HFFc6 (cell line): ENCODE measurements at places on chromosomes 2 and 18. TPM values are rescaled to one million over a fixed set of nuclear protein-coding genes. Genes with fewer than 3 reads are reported as not detected.

- no peak for DNase-seq
Observed at GRCh38 chr18:32773382-32773712, 524 bp upstream of the KLHL14 start.

DNA sequence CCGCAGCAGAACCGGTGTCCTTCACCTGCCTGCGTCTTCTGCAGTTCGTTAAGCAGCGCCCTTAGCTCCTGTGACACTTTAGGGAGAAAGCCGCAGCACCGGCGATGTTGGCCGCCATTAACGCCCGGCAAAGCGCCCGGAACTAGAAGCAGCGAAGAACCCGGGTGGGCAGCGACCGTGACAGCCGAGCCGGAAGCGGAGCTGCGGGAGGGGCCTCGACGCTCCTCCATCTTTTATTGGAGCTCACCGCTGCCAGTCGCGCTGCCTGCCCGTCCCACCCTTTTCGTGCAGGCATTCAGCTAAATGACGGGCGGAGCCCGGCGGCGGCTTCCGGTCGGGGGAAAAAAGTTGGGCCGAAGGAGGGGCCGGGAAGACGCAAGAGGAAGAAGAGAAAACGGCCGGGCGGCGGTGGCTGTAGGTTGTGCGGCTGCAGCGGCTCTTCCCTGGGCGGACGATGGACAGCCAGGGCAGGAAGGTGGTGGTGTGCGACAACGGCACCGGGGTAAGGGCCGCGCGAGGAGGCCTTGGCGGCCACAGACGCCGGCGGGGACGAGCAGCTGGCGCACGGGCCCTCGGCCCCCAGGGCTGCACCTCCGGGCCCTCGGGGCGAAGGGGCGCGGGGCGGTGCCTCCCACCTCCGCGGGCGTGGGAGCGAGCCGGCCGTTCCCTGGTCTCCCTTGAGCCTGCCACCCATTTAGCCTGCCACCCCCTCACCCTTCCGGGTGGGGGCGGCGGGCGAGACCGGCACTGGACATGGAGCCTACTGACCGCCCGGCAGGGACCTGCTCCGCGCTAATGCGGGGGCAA lies at the start of gene ACTR2:
ACTR2 (plus strand) TSS at position 376 of the 807 bp plus-strand sequence; CDS start at position 455, 79 bp downstream.
- DNase-seq, result peak; percentile 97

DNA sequence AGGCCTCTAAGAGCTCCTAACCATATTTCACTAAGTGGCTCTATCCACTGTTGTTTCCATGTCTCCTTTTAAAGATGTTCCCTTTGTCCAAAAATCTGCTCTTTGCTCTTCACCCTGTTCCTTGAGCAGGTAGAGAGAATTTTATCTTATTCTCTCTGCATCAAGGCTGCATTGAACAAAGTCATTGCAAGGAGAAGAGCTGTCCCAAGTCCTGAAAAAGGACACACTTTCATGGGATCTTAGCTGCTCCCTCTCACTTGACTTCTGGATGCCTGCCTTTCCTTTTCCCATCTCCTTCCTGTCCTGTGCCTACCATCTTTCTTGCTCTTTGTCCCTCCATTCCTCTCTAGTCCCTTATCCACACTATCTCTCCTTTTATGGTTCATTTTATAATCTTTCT lies 235.2 kb upstream of the THSD7B start:
- DNase-seq, result no peak

DNA sequence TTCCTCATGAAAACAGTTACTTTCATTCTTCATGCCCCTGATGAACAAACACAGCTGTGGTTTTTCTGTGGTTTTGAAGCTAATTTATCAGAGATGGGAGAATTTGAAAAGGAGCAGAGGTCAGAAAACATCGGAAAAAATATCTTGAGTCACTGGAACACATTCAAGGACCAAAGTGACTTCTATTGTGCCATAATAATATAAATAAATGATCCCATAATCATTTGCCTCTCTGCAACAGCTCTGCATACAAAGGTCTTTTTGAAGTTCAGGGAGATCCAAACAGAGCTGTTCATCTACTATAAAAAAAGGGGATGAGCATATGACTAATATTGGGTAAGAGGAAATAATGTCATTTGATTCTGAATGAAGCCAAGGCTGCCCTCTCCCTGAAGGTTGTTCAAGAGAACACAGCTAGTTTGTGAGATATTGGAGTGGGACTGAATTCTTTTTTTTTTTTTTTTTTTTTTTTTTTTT lies 201.3 kb upstream of the GALNT5 start:
- DNase-seq, result peak; percentile 50

- DNase-seq, result peak; percentile 17
Observed at GRCh38 chr2:135744760-135745314, 3.2 kb downstream of the UBXN4 start.

- no peak for DNase-seq
Observed at GRCh38 chr2:131535526-131535925, 7.8 kb downstream of the CCDC74A start.

IL36RN gene
- total RNA-seq, result not detected in 3 replicates

- DNase-seq, result no peak
Observed at GRCh38 chr18:22789600-22789999, 143.5 kb upstream of the RBBP8 start.

NEB gene
- under 0.01 to 0.03 TPM (median 0.02 TPM) in 3 replicates for total RNA-seq

GNAL gene
- total RNA-seq, result 0.20 TPM in 1 of 2 replicates, not detected in the other

GRCh38 chr2:176079831-176080539 lies 3.8 kb downstream of the EVX2 start:
- peak; percentile 52 for DNase-seq

DNA sequence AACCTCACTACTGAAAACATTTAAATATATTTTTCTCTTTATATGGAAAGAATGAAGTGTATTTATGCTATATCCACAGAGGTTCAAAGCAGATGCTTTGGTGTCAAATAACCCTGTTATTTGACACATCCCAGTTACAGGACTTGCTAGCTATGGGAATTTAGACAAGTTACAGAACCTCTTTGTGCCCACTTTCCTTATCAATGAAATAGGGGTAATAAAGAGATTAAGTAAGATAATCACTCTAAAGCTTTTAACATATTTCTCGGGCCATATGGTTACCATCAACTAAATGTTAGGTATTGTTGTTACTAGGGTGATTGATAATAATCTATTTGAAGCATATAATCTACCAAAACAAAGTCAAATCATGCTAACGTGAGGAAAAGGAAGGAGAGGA lies 1660.6 kb upstream of the NXPH2 start:
- no peak for DNase-seq

DNA sequence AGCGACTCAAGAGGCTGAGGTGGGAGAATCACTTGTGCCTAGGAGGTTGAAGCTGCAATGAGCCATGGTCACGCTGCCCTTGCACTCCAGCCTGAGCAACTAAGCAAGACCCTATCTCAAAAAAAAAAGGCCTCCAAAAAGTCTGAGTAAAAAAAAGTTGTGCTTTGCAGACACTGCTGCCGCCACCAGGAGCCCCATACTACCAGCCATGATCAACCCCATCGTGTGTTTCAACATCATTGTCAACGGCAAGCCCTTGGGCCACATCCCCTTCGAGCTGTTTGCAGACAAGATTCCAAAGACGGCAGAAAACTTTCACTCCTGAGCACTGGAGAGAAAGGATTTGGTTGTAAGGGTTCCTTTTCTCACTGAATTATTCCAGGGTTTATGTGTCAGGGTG lies 137.1 kb downstream of the INO80D start:
- no peak for DNase-seq

DNA sequence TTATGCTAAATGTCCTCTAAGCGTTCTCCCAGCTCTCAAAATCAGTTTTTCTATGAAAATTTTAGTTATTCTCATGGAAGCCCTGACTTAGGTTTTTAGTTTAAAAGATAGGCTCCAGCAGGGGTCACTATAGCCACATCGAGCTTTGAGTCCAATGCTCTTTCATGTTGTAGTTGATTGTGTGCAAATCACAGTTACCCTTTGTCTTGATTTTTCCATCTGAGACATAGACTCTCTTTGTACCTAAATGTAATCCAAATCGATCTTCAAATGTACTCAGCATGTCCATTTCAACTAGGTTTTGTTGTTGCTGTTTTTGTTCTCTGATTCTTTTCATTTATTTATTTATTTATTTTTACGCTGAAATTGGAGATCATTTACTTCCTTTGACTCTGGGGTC lies 26.4 kb upstream of the MSTN start:
- DNase-seq, result peak; percentile 65

DNA sequence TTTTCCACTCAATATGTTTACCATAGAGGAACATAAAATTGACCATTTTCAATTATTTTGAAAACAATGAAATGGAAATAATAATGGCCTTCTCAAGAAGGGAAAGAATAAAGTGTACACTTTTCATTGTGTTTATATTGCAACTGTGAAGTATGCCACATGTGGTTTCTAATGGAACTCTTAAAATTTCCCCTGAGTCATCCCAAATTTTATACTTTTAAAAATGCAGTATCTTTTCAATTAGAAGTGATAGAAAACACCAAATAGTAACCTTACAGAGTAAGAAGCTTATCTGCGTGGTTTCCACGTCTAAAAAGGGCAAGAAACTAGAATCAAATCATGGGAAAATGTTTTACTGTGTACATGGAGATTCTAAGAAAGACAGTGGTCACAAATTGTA lies 70.0 kb downstream of the SCG2 start:
- peak; percentile 23 for DNase-seq

- DNase-seq, result no peak
Observed at GRCh38 chr2:39394516-39394961, 42.5 kb downstream of the MAP4K3 start.

TYMS gene
- total RNA-seq, result 78.6 to 167 TPM (median 125 TPM) in 3 replicates

GAD1 gene
- total RNA-seq, result 0.32 TPM in 1 of 3 replicates, not detected in the others

CYRIA gene
- not detected in 3 replicates for total RNA-seq

DNA sequence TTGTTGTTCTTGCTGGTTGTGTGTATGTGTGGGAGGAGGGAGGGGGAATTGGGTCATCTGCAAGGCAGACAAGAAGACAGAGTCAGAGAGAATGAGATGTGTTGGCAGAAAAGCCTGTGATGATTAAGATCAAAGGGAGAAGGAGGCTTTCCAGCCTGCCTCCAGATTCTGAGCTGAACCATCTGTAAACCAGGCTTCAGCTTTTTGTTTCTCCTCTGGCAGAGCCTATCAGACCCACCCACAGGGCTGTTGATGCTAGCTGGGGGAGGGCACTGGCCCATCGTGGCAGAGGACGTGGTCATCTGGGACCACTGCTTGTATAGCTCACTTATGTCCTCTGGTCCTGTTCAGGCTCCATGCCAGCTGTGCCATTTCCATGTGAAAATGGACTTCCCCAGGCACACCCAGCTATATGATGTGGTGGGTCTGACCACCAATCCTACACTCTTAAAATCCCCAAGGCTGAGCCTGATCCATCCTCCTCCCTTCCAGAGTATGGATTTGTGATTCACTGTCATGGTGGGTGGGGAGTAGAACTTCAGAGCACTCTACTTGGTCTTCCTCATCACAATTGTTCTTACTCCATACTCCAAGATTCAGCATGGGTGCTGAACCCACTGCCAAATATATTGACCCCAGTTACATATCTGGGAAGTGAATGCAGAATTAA lies 27.8 kb upstream of the COL6A3 start:
- peak; percentile 71 for DNase-seq

- no peak for DNase-seq
Observed at GRCh38 chr2:10210336-10210735, 87.8 kb downstream of the RRM2 start.

DNA sequence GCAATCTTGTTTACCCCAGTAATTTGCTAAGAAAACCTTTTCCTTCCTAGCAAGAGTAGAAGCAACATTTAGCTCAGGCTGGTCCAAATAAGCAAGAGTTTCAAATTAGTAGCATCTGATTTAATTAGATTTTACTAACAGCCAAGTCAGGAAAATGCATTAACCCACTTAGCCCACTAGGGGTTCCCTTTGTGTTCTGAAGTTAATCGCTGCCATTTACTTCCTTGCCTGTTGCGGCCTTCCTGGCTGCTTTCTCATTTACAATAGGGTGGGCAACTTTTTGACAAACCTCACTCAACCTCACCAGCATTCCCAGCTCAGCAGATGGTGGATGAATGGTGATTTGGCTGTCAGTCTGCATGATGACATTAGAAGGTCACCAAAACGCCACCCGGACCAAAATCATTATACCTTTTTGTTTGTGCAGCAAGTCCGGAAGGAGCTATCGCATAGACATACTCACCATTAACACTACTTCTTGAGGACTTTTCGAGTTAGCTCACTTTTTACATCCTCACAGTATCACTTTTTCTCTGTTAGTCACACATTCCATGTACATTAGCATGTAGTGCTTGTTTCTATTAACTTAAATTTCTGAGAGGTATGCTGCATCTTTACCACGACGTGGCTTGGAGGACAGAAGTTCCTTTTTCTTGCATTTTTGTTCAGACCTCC lies 101.5 kb upstream of the SETBP1 start:
- peak; percentile 47 for DNase-seq

- no peak for DNase-seq
Observed at GRCh38 chr2:226325526-226325925, 474.1 kb downstream of the IRS1 start.

SIX3 gene
- not detected in 3 replicates for total RNA-seq

CRIM1 gene
- 742 to 839 TPM (median 818 TPM) in 3 replicates for total RNA-seq

SESTD1 gene
- 19.2 to 26.6 TPM (median 21.2 TPM) in 3 replicates for total RNA-seq

C1QL2 gene
- not detected in 3 replicates for total RNA-seq

DNA sequence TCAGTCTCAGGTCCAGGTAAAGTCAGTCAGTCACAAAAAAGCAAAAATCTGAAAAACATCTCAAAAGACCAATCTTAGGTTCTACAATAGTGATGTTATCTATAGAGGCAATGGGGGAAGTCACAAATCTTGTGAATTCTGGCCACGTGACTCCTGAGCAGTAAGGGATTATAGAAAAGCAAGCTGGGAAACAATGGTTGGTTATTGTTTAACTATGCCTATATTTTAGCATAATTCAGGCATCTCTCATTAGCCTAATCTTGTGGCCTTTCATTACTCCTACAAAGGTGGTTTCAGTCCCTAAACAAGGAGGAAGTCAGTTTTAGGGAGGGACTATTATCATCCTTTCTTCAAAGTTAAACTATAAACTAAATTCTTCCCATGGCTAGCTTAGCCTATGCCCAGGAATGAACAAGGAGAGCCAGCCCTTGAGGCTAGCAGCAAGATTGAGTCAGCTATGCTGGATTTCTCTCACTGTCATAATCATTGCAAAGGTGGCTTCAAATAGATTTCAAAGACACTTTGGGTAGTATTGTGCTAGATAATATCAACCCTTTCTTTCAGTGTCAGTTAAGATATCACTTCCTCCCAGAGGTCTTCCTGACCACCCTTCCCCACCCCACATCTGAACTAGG lies 56.4 kb upstream of the ITGA6 start:
- no peak for DNase-seq

- DNase-seq, result peak; percentile 6
Observed at GRCh38 chr2:165691615-165692014, 102.4 kb downstream of the GALNT3 start.

SCYGR1 gene
- not detected in 3 replicates for total RNA-seq

UGT1A5 gene
- not detected in 2 replicates for total RNA-seq

DNA sequence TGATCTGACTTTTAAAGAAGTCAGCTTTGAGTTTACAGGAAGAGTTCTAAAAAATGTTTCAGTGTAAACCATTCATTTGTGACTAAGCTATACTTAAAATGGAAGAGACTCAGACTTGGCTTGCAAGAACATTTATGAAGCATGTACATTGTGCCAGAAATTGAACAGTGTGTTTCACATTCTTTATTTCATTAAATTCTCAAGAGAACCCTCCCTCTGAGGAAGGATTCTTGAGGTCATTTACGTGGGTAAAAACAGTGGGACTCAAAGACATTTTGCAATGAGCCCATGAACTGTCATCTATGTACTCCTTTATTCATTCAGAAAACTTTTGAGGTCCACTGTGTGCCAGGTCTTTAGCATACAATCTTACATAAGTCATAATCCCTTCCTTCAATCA lies 143.6 kb upstream of the ZNF521 start:
- no peak for DNase-seq

ABCG5 gene
- not detected in 3 replicates for total RNA-seq
